DMS79 (cell line): ENCODE measurements at places on chromosomes 6 and 20.

DNA sequence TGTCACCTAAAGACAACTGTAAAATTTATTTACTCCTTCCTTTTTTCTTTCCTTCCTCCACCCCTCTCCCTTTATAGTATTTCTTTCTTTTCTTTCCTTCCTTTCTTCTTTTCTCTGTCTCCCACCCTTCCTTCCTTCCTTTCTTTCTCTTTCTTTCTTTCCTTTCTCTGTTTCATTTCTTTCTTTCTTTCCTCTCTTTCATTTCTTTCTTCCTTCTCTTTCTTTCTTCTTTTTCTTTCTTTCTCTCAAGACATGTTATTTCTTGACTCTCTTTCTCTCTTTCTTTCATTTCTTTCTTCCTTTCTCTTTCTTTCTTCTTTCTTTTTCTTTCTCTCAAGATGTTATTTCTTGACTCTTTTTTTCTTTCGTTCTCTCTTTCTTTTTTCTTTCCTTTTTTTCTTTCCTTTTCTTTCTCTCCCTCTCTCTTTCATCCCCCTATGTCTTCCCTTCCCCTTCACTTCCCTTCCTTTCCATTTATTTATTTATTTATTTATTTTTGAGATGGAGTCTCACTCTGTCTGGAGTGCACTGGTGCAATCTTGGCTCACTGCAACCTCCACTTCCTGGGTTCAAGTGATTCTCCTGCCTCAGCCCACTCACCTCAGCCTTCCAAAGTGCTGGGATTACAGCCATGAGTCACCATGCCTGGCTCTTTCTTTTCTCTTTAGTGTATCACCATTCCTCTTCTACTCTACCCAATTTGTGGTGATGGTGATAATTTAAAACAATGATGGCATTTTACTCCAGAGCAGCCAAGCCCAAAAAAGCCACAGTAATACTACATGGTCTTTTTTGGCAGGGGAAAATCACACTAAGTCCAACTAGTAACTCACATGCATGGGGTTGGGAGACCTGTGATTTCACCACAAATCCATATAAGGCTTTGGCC, 188.2 kb downstream of the ADGRG6 start:
- no peak for DNase-seq

DNA sequence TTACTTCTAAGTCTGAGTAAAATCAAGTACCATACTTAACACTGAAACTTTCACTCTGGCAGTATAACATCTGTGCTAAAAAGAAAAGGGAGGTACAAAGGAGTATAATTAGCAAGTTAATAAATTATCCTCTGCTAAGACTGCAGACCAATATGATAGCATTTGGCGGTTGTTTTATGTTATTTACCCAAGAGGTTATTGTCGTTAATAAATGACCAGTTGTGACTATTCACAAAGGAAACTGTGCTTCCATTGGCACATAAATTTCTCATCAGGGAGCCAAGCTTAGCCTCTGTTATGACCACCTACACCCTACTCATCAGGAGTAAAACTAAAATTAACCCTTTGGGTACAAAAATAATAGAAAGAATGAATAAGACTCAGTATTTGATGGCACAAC, 86.5 kb downstream of the CRYBG1 start:
- DNase-seq, result no peak

- DNase-seq, result no peak
Observed at GRCh38 chr6:132892929-132893771, 78.8 kb downstream of the RPS12 start.

- no peak for DNase-seq
Observed at GRCh38 chr20:62955519-62956386, 3.2 kb downstream of the SLC17A9 start.

DNA sequence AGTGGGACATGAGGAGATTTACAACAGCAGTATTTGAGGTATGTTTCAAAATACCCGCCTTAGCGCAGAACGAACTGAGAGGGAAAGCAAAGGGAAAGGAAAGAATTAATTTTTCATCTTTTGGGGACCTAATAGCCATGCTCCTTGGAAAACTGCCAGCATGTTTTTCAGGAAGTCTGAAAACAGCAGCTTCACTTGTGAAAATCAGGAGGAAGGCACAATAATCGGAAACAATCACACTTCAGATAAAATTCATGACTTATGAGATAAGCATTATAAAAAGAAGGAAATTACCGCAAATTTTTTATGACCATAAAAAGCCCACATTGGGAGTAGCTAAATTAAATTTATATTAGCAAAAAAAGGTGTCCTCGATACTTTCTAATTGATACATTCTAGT, 541.1 kb downstream of the HAO1 start:
- DNase-seq, result no peak

GRCh38 chr20:11296951-11297350, 620.7 kb upstream of the BTBD3 start:
- DNase-seq, result no peak

- DNase-seq, result no peak
Observed at GRCh38 chr6:147639279-147639678, 130.8 kb downstream of the SAMD5 start.

- no peak for DNase-seq
Observed at GRCh38 chr20:53748176-53748575, 154.5 kb upstream of the ZNF217 start.

DNA sequence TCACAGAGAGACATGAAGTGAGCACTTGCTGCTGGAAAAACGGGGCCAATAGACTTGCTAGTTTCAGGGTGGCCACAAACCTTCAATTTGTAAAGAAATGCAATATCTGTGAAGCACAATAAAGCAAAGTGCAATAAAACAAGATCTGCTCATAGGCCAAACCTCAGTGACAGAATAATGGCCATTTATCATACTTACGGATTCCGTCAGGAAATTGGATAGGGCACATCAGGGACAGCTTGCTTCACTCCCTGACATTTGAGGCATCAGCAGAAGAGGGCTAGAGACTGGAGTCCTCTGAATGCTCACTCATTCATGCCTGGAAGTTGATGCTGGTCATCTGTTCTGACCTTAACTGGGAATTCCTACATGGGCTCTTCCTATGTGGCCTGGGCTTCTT, 165.5 kb upstream of the OPRM1 start:
- DNase-seq, result no peak

DNA sequence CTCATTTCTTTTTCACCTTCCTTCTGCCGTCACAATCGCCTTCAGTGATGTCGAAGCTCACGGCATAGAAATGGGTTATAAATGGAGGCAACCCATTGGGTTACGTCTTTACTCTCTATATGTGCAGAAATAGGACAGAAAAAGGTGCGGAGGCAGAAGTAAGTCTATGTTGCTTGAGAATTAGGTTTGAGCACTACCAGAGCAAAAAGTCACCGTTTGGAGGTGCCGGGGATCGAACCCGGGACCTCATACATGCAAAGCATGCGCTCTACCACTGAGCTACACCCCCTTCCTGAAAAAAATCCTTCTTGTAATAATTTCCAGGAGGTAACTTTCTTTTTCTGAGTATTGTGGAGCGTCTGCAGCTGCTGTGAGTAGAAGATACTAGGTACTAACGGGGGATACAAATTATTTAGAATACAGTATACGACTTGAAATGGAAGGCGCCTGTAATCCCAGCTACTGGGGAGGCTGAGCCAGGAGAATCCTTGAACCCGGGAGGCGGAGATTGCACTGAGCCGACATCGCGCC, 134.2 kb downstream of the TRIM27 start:
- DNase-seq, result no peak

DNA sequence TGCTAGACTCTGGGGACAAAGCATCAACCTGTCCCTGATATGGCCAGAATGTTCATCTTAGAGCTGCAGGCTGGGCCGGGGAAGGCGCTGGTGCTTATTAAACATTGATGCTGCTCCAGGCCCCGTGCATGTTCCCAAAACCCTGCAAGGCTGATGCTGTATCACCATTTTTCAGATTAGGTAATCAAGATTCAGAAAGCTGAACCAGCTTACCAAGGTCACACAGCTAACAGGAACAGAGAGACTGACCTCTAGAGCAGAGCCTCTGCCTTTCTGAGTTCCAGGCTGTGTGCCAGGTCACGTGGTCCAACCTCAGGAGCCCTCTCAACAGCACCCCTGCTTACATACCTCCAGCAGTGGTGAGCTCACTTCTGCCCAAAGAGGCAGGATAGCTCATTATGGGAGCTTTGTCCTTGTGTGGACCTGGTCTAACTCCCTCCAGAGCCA, 16.1 kb upstream of the VSTM2L start:
- DNase-seq, result no peak

GRCh38 chr20:63367446-63368055, 6.4 kb upstream of the CHRNA4 start:
- no peak for DNase-seq

- DNase-seq, result no peak
Observed at GRCh38 chr20:55760586-55760985, 244.7 kb downstream of the CBLN4 start.

- DNase-seq, result peak; percentile 25
Observed at GRCh38 chr20:17439616-17440296, 91.4 kb downstream of the BFSP1 start.
